Naive thymus-derived CD4-positive, alpha-beta T cell (primary cell): ENCODE measurements at places on chromosomes 6 and 20. TPM values are rescaled to one million over a fixed set of nuclear protein-coding genes. Genes with fewer than 3 reads are reported as not detected.

DNA sequence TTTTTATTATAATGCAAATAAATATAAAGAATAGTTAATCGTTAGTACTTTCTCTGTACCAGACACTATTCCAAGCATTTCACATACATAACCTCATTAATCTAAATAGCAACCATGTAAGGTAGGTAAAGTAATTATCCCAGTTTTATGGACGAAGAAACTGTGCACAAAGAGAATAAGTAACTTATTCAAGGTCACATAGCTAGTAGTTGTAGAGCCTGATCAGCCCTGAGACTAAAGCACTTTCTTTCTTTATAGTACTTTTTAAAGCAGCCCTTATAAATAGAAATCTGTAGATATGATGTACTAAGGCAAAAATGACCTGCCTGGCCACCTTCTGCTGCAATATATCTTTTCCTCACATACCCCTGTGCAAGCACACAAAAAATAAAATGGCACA lies 104.8 kb downstream of the MYO6 start:
- no peak for DNase-seq

- DNase-seq = no peak
Observed at GRCh38 chr6:137776786-137777686, 90.0 kb upstream of the TNFAIP3 start.

DNA sequence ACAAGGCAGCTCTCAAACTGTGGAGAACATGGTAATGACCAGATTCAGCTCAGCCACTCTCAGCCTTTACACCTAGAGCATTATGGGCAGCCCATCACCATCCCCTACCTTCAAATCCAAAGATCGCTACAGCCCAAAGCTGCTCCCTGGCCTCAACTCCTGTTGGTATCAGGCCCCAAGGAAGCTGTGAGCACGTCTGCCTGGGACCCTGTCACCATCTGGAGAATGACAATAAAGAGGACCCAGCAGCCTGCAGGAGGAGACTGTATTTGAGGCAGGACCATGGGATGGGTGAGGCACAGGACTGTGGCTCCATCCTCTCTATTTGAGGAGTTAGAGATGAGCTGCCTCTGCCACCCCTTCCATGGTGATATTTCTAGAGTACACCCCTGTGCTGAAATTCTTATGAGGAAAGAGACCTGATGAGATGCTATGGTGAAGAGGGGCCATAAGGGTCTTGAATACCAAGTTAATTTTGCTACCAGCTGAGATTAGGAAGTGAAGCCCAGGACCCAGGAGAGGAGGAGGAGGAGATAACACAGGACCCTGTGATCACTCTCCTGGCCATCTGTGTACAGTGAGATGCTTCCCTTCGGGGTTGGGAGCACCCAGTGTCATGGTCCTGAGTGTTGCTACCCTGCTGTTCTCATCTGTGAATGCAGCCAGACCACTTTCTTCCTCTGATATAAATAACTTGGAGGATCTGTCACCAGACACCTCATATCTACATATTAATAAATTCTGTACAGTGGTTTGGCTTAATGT lies 19.6 kb upstream of the MICB start:
- no peak for DNase-seq

GATA5 gene
- polyA plus RNA-seq = not detected
